ENCODE measurements at places on chromosomes 12 and 14.
A peak's percentile ranks its signal among the peaks of the same experiment; 100 is the strongest.

DNA sequence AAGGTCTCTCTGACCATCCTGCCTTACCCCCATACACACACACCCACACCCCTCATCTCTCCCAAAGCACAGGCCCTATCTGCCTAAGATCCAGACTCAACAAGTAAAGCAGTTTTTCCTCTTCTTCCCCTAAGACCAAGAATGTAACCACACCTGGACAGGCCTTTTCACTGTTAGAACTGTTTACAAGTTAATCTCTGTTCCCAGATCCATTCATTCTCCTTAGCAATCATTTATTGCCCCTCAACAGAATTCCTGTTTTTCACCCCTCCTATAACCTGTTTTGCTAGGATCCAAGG lies 1.9 kb upstream of the CIROP start:
- no peak for DNase-seq

DNA sequence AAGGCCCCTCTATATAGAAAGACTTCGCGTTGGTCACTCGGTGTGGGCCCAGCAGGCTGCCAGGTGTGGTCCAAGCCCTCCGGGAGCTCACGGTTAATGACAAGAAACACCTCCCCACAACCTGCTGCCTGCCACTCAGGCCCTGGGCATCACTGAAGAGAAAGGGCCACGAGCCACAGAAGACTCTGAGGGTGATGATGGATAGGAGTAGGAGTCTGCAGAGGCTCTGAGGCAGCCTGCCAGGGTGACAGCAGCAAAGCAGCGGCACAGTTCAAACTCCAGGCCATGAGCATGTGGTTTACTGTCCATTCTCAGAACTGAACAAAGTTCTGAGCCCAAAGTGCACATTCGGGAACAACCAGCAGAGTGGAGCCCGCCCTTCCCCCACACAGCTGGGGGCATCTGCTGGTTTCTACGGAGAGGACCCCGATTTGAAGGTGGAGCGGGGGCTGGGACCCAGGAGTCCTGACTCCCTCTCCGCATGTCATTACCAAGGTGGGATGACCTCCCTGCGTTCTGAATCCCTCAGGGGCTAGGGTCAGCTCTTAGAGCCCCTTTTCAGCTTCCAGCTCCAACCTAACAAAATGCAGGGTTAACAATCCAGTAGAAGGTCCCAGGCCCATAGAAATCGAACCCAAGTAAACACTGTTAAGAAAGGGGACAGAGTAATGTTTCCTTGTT lies 65.8 kb downstream of the VWF start:
- DNase-seq = no peak

GRCh38 chr12:91109148-91109564 lies 2.1 kb downstream of the LUM start:
- DNase-seq = peak; percentile 8

GRCh38 chr14:96038558-96038919 lies 623 bp upstream of the C14orf132 start:
- DNase-seq = no peak

GRCh38 chr12:1094714-1095113 lies 103.7 kb downstream of the ERC1 start:
- no peak for DNase-seq

- no peak for DNase-seq
Observed at GRCh38 chr12:68636268-68636667, 25.6 kb downstream of the RAP1B start.

DNA sequence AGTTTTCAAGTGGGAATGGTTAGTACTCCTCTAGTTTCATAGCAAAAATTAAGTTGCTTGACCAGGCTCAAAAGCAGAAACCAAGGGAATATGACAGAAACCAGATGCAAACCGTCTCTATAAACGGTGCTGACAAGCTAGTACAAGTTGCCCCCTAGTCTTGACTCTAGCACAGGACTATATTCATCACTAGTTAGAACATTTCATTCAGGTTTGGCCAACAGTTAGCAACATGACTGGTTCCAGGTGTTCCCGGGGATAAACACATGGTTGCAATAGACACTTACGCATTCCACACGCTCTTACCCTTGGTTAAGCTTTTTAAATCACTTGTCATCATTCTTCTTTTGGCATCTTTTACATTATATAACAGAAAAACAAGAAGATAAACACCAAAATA lies 103.6 kb downstream of the SCFD1 start:
- no peak for DNase-seq

GRCh38 chr12:43271659-43272058 lies 280.3 kb downstream of the ADAMTS20 start:
- no peak for DNase-seq

DNA sequence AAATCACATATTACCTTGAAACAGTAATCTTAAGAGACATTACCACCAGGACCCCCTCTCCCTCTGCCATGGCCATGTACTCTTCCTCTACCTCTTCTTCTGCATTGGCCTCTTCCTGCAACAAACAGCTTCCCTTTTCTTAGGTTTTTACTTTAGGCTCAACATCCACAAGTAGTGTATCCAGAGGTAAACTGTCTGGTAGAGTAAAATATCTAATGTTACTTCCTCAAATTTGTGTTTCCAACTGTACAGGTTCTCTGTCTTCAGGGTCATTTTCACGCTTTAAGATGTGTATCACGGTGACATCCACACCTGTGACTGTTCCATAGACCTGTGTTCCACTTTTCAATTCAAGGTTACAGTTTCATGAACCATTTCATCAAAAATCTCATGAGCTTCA lies 13.4 kb downstream of the CDK17 start:
- no peak for DNase-seq

- no peak for DNase-seq
Observed at GRCh38 chr12:106632797-106633450, 50.1 kb downstream of the RFX4 start.

- DNase-seq = no peak
Observed at GRCh38 chr14:29749327-29749726, 178.3 kb downstream of the PRKD1 start.

DNA sequence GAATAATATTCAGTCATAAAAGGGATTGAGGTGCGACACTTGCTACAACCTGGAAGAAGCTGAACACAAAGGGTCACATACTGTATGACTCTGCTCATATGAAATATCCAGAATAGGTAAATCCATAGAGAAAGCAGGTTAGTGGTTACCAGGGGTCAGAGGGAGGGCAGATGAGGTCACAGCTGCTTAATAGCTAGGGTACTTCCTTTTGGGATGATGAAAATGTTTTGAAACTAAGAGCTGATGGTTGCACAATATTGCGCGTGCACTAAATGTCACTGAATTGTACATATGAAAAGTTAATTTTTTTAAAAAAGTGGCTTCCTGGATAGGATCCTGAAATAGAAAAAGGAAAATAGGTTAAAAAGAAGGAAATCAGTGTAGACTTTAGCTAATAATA lies 23.8 kb downstream of the NEUROD4 start:
- no peak for DNase-seq

GRCh38 chr12:3795066-3795465 lies 42.2 kb upstream of the CRACR2A start:
- no peak for DNase-seq

- no peak for DNase-seq
Observed at GRCh38 chr12:74286254-74286653, 251.4 kb upstream of the ATXN7L3B start.

DNA sequence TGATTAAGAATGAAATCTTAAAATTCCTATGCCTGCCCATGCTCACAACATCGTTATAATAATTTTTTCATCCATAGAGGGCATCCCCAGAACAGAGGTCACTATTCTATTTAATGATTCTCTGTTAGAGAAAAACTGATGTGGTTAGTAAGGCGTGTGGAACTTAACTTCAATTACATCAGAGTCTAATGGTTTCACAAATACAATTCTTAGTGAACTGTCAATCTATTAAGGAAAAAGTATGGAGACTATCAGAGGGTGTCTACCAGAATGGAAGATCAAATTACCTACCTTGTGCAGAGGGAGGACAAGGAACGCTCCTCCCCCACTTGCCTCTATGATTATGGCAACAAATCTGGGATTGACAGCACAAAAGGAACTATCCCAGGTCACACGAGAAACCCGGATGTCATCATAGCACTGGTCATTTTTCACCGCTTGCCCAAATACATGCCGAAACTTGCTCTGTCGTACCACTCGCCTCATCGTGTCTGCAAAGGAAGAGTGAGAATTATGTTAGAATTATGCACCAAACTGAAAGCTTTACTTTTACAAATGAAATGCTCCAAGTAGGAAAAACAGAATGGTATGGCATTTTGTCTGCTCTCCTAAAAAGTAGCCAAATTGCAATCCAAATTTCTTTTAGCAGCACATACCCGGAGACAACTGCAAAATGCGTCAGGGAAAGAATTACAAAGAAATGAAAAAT lies 30.3 kb downstream of the CORO1C start:
- DNase-seq = no peak

- no peak for DNase-seq
Observed at GRCh38 chr12:124518051-124518932, 49.1 kb downstream of the NCOR2 start.

DNA sequence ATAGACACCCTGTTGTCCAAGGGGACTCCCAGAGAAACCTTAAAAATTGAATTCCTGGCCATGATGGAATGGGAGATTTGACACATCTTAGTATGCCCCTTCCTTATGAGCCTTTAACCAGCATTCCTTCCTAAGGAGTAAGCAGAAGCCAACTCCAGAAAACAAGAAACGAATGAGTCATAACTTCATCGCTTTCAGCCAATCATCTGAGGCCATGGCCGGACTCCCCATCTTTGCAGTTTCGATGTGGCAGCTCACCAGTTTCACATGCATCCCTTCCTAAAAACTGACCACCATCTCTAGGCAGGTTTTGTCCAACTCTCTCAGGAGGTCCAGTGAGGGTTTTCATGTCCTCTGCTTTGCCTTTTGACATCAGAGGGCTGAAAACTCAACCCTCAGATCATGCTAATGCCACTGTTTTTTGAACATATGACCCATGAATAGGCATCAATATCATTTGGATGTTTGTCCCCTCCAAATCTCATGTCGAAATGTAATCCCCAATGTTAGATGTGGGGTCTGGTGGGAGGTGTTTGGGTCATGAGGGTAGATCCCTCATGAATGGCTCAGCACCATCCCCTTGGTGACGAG lies 19.9 kb downstream of the DAAM1 start:
- no peak for DNase-seq

- DNase-seq = no peak
Observed at GRCh38 chr12:24418157-24418556, 468.7 kb upstream of the SOX5 start.

- no peak for DNase-seq
Observed at GRCh38 chr12:55729819-55730818, 1.3 kb upstream of the CD63 start.

GRCh38 chr12:99099786-99100185 lies 454.7 kb downstream of the APAF1 start:
- no peak for DNase-seq

DNA sequence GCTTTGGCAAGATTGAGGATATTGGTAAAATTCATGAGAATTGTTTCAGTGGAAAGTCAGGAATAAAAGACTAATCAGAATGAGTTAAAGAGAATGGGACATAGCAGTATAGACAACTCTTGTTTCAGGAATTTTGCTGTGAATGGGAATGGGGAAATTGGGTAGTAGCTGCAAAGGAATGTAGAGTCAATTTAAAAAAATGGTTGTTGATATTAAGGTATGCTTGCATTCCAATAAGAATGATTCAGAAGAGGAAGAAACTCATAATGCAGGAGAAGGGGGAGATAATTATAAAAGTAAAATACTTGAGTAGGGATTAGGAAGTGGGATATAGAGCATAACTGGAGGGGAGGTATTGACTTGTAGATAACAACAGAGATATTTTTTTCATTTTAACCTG lies 40.7 kb downstream of the MNAT1 start:
- no peak for DNase-seq

- DNase-seq = no peak
Observed at GRCh38 chr12:20144341-20144740, 224.0 kb upstream of the PDE3A start.

DNA sequence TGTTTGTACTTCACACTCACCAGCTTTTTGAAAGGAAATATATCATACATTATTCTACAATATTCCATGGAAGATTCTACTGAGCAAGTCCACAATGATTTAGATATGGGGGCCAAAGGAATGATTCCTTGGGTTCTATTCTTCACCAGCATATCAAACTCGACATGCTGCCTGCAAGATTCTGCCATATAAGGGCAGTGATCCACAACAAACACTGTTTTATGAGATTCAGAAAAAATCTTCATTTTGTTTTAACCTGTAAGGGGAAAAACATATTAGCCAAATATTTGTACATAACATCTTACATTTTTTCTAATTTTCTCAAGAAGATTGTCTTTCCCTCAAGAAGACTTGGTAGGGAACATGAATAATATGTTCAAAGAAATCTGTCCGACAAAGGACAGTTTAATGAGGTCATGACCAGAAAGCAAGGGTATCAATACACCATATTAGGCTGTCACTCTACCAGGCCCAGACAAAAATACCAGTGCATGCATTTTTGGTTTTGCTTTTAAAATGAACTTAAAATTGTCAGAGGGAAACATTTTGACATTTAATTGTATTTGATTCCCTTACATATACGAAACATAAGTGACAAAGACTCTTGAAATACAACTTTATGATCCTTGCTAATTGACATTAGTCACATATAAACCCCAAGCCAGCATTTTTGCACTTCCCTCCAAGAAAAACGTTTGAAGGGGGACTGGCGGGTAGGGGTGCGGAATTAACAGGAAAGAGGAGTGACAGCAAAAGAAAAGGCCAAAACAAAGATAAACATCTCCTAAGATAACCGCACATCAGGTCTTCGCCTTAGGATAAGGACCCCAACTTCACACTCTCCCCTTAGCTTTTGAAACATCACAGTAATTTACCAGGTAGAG lies 980 bp downstream of the INTS13 start:
- no peak for DNase-seq

DNA sequence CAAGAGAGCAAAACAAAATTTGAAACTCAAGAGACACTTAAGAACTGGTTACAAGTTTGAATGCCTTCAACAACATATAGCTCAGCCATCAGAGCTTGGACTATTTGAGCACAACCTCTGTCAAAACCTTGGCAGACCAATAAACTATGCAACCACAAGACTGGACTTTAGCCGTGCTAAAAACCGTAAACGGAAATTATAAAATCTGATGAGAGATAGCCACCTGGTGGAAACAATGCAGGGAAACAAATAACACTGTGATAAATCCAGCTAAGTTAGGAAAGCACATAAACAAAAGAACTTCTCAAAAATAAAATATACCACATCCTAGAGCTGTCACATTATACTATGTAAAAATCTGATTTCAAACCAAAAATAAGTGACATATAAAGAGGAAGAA lies 1074.2 kb upstream of the NOVA1 start:
- DNase-seq = no peak

DNA sequence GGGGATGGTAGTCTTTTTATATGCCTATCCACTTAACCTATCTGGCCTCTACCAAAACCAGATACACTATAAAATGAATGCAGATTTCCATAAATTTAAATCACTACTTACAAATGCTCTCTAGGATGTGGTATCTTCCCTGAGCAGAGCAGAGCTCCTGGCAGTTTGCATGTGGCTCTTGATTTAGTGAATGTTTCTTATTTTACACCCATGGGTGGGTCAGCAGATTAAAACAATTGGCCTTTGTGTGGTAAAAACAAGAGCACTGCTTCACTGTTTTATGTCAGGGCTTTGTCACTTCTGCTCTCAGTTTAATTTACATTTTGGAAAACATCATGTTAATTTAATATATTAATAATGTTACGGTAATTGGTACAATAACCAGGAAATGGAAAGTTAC lies 5.5 kb downstream of the TAS2R19 start:
- no peak for DNase-seq

Measured in stimulated activated CD4-positive, alpha-beta T cell treated with anti-CD3 and anti-CD28 coated beads, Interleukin-12 subunit alpha, Interleukin-12 subunit beta, amount 100 ng/mL, for 24 hours (primary cell).